CD14-positive monocyte (primary cell): ENCODE measurements at places on chromosomes 5 and 9.
A peak's percentile ranks its signal among the peaks of the same experiment; 100 is the strongest.

- DNase-seq: no peak
These were observed 171.5 kb downstream of the EFNA5 start for GRCh38 chr5:107499237-107499636.

DNA sequence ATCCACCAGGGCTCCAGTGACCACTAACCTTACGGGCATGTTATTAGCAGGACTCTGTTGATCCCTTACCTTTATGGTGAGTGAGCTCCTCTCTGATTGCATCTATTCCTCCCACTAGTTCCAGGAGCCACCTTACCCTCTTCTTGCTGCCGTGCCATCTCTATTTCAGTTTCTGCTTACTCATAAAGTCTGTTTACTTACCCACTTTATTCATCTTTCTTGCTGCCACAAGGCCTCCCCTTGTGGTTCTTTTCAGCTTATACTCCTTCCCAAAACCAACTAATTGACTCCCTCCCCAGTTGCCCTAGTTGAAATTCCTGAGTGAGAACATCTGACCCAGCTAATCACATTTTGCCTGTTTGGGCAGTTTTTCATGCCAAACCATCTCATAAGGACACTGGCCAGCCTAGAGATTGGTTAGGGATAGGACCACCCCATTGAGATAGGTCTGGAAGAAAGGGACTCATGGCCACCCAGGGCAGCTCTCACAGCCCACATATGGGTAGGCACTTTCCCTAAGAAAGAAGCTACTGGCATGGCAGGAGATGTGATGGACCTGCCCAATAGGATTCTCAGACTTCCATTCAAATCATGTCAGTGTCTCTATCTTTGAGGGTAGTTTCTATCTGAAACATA, 412.7 kb downstream of the EFNA5 start:
- no peak for DNase-seq

DNA sequence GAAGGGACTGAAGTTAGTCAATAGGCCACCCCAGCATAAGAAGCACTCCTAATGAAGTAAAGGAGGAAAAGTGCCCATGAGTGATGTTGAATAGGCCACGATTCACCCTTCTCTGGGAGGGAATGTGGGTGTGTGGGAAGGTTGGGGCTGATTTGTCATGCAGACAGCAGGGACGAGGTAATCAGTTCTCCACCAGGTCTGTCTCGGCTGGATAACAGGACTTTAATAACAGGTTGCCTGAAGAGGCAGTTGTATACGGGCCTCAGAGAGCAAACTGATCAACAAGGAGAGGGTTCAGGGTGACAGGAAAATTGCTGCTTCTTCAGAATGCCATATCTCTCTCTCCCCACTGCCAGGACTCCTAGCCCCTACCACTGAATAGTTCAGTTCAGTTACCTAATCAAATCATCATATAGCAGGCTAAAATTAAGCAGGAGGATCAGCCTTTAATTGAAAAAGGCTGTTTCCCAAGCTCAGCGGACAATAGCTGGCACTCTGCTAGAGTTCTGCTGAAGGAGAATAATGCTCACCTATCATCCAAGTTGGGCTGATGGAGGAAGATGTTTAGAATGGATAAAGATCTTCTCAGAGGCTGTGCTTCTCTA, 43.6 kb upstream of the SMIM32 start:
- DNase-seq: no peak

DNA sequence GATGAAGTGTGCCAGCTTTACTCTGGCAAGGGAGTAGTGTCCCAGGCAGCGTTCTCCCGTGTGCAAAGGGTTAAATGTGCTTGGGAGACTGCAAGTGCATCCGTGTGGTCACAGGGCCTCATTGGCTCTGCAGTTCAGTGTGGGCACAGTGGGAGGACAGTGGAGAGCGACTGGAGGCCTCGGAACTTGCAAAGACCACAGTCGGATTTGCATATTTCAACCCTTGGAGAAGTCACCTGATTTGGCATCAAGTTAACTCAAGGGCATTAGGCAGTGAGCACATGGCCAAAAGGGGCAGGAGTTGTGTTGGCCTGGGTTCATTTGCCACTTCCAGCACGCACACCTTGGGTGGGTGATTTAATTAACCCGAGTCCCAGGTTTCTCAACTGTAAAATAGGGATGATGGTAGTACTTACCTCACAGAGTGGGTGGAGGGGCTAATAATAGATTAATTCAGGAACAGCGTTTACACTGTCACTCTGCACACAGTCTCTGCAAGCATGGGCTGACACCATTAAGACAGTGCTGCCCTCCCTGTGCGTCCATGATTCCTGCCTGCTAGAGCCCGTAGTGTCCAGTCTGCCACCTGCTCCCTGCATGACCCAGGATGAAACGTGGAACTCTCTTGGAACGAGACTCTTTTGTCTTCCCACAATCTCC, 22.7 kb downstream of the JADE2 start:
- DNase-seq: no peak

DNA sequence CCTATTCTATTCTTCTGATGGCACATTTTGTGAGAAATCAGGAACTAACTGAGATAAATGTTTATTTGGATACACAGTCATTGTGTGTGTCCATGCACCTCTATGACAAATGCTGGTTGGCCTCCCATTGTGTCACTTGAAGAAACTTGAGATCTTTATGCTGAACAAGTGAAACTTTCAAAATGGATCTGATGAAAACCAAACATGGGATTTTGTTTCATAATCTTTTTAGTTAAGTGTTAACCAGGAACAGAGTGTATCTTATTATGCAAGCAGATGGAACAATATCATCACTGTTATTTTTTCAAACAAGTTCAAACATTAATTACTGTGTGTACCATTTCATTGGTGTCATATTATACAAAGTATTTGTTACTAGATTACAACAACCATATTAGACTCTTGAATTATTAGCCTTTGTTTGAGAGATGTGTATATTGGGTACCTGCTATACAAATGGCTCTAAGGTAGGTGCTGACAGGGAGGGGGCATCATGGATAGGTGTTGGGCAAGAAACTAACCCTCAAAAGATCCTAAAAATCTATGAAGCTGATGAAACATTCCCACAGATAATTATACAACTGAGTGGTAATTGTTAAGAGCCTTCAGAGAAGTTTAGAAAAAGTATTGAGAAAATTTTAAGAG, 159.8 kb downstream of the PALM2AKAP2 start:
- DNase-seq: no peak

GRCh38 chr9:82673919-82674318, 389.0 kb downstream of the RASEF start:
- no peak for DNase-seq

GRCh38 chr9:116234081-116234480, 80.5 kb downstream of the PAPPA start:
- DNase-seq: no peak

DNA sequence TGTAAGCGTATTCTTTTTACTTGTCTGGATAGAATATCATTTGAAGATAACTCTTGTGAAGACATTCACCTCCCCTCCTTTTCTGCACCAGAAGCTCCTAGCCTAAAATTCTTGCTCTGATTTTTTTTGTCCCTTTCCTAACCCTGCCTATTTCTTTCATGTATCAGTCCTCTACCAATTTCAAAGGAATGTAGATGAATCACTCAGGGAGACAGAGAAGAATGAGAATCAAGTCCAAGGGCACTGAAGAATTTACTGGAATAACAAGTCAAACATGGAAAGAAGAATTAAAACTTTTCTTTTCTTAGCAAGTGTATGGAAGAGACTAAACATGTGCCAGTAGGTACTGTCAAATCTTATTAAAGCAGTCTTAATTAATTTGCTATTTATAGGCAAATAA, 618.7 kb downstream of the DNAH5 start:
- no peak for DNase-seq

DNA sequence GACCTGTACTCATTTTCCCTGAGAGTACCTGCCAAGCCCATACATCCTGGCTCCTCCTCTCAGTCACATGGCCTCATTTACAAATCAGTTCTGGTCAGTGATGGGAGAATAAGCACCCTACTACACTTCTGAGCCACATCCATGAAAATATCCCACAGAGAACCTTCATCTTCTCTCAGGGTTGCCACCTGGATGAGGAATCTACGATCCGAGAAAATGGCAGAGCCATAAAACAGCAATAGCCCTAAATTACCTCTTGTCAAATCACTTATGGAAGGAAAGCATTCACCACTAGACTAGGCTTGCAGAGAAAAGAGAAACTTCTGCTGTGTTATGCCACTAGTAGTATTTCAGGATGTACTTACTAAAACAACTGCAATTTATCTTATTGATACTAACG, 324.8 kb downstream of the BNC2 start:
- no peak for DNase-seq

DNA sequence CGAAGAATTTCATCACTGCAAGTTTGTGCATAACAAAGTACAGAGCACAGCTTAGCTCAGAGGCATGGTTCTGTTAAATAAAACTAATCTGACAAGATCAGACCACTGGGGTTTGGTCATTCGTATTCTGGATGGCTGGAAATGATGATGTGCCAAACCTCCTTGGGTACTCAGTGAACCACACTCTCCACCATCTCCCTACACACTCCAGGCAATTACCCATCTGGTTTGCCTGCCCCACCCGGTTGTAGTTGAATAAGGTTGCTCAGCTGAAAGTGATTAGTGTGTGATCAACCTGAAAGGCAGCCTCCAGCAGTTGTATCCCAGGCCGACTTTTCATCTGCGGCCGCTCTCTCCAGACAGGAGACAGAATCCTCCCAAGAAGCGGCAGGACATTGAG, 371.4 kb downstream of the TLE1 start:
- DNase-seq: no peak

- DNase-seq: no peak
These were observed 304.0 kb downstream of the PRELID2 start for GRCh38 chr5:145531038-145531734.

DNA sequence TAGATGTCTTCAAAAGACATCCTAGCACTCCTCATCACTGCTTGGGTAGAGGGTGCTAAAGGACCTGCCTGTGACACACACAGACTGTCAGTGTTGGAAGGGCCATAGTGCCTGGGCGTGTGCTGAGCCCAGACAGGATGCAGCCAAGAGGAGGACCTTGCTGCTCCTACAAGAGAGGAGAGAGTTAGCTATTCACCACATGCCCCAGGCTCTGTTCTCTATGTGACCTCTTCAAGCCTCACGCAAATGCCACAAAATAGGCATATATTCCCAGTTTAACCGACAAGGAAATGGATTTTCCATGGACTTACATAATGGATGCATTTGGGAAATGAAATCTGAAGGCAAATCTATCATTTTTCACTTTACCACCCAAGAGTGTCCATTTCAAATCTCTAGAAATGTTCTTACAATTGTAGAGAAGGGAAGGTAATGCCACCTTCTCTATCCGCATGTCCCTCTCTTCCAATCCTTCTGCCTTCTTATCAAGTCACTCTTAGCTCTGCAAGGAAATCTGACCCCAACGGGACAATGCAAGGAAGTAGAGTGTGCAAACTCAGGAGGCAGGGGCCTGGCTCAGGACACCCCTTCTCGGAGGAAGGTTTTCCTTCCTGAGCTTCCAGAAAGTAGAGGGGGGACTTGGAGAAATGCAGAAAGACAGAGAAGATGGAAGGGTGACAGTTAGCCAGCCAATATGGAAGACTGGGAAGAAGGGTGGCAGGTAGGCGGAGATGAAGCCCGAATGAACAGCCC, 49.5 kb downstream of the TRIM32 start:
- DNase-seq: no peak

DNA sequence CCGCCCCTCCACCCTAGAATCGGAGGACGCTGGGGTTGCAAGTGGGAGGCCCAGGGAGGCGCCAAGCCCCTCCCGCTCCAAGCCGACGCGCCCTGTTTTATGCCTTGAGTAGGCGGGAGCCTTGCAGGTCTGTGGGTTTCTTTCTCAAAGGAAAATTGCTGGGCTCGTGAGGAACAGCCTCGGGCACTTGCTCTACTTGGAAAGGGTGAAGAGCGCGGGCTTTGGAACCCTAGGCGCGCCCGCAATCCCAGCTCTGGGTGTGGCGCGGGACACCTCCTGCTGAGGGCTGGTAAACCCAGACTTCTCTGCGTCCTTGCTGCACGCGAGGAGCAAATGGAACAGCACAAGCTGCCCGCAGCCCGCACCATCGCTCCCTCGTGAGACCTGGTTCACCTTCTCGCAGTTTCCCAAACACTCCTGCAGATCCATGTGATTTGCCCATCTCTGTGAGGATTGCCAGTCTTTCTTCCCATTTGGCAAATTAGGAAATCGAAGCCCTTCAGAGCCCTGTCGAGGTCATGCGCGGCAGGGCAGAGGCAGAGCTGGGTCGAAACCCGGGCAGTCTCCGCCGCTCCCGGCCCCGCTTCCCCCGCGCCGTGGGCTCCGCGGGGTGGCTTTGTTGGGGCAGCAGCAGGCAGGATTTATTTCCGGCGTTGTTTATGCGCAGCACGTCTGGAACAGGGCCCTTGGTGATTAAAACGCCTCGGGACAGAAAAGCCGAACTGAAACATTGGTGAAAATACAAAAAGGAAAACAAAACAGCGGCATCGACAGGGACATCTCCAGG, 98.4 kb upstream of the CPLX2 start:
- no peak for DNase-seq

GRCh38 chr5:1792842-1793266, 6.8 kb downstream of the MRPL36 start:
- DNase-seq: no peak

DNA sequence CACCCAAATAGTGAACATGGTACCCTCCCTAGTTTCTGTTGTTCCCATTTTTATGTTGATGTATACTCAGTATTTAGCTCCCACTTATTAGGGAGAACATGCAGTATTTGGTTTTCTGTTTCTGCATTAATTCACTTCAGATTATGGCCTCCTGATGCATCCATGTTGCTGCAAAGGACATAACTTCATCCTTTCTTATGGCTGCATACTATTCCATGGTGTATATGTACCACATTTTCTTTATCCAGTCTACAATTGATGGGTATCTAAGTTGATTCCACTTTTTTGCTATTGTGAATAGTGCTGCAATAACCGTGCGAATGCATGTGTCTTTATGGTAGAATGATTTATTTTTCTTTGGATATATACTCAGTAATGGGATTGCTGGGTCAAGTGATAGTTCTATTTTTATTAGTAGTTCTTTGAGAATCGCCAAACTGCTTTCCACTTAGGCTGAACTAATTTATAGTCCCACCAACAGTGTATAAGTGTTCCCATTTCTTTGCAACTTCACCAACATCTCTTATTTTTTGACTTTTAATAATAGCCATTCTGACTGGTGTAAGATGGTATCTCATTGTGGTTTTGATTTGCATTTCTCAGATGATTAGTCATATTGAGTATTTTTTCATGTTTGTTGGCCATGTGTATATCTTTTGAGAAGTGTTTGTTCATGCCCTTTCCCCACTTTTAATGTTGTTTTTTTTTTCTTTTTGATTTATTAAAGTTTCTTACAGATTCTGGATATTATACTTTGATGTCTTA, 79.6 kb downstream of the SMIM15 start:
- no peak for DNase-seq

- no peak for DNase-seq
These were observed 28.7 kb downstream of the NOTCH1 start for GRCh38 chr9:136517012-136517743.

- DNase-seq: peak; percentile 12
These were observed 30.8 kb upstream of the NIM1K start for GRCh38 chr5:43161244-43161643.

GRCh38 chr5:142079306-142079721, 29.3 kb upstream of the NDFIP1 start:
- DNase-seq: no peak

GRCh38 chr5:83987513-83988292, 267.0 kb upstream of the HAPLN1 start:
- DNase-seq: no peak

GRCh38 chr5:120464627-120465435, 731 bp downstream of the PRR16 start:
- peak; percentile 49 for DNase-seq
